ENCODE measurements at places on chromosomes 3 and 15.

DNA sequence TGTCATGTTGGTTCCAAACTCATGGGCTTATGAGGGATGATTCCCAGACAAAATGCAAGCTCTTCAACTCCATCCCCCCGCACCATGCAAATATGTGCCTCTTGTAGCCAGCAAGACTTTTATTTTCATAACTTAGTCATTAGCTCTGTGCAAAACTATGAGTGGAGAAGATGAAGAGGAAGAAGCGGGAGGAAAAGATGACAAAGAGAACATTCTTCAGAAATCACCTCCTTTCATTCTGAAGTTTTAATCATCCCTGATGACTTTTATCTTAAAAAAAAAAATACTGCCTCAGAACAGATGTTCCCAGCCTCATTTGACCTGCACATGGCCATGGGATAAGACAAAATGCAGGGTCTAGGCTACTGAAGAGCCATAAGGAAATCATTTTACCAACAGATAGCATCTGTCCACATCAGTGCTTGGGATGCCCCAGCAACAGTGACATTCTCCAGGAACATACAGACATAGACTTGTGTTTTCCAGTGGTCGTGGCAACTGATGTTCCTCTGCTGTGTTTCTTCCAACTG is 145.5 kb downstream of the WNT5A start:
- no peaks in the 10 kb centered on the region for H3K4me1 ChIP-seq
- H3K4me3 ChIP-seq, result no peak overlapping the region
- H3K27ac ChIP-seq, result no peak overlapping the region
- no peaks in the 10 kb centered on the region for H3K36me3 ChIP-seq
- no peak for DNase-seq
- no peaks in the 10 kb centered on the region for H3K27me3 ChIP-seq

- no peaks in the 10 kb centered on the region for H3K36me3 ChIP-seq
- DNase-seq, result no peak
- no peak overlapping the region for H3K4me3 ChIP-seq
- no peaks in the 10 kb centered on the region for H3K27me3 ChIP-seq
These were observed 239.4 kb downstream of the RORA start for GRCh38 chr15:60989696-60990095.

DNA sequence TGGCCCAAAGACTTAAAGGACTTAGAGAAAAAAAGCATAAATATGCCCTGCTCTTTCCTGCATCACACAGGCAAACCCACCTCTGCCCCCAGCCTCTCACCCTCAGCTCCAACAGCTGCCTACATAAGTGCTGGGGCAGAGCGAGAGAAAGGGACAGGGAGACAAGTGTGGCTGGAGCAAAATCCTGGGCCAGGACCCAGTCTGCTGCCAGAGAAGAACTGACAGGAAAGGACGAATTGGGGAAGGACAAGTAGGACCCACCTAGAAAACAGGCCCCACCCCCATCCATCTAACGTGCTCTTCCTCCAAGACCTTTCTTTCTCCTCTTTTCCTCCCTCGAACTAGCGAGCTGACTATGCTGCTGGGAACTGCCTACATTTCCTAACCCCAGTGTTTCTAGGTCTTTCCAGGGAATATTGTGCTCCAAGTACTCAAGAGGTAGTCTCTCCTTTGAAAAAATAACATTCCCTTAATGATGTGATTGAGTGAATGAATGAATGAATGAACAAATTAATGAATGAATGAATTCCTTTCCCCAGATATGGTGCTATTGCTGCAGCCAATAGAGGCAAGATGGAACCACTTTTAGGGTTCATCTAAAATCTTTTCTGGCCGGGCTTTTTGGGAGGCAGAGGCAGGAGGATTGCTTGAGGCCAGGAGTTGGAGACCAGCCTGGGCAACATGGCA is 18.4 kb downstream of the IGDCC4 start:
- H3K27ac ChIP-seq, result no peak overlapping the region
- H3K36me3 ChIP-seq, result no peaks in the 10 kb centered on the region
- H3K4me1 ChIP-seq, result peaks cover 4% of the 10 kb centered on the region
- no peak for DNase-seq
- no peaks in the 10 kb centered on the region for H3K27me3 ChIP-seq

- no peak overlapping the region for H3K4me3 ChIP-seq
- no peak for DNase-seq
- H3K27ac ChIP-seq, result peak overlapping the region; percentile 40
- H3K27me3 ChIP-seq, result no peaks in the 10 kb centered on the region
These were observed 114.9 kb upstream of the RPL32 start for GRCh38 chr3:12956316-12956660.

GRCh38 chr15:78049691-78050440 is 27.6 kb downstream of the TBC1D2B start:
- peak overlapping the region; percentile 71 for H3K27ac ChIP-seq
- DNase-seq, result no peak
- peaks cover 6% of the 10 kb centered on the region for H3K4me1 ChIP-seq
- H3K27me3 ChIP-seq, result no peaks in the 10 kb centered on the region

- H3K4me1 ChIP-seq, result no peaks in the 10 kb centered on the region
- H3K27ac ChIP-seq, result no peak overlapping the region
- H3K4me3 ChIP-seq, result no peak overlapping the region
- H3K27me3 ChIP-seq, result no peaks in the 10 kb centered on the region
- H3K36me3 ChIP-seq, result no peaks in the 10 kb centered on the region
These were observed 36.7 kb upstream of the BDH1 start for GRCh38 chr3:197592361-197593045.
